ENCODE measurements at places on chromosomes 16 and 17.

GRCh38 chr17:77679589-77679988 lies 278.9 kb upstream of the TNRC6C start:
- H3K36me3 ChIP-seq: no peaks in the 10 kb centered on the region
- H3K27me3 ChIP-seq: peaks cover 63% of the 10 kb centered on the region
- no peak overlapping the region for H3K4me3 ChIP-seq
- no peak for DNase-seq
- H3K27ac ChIP-seq: no peak overlapping the region

DNA sequence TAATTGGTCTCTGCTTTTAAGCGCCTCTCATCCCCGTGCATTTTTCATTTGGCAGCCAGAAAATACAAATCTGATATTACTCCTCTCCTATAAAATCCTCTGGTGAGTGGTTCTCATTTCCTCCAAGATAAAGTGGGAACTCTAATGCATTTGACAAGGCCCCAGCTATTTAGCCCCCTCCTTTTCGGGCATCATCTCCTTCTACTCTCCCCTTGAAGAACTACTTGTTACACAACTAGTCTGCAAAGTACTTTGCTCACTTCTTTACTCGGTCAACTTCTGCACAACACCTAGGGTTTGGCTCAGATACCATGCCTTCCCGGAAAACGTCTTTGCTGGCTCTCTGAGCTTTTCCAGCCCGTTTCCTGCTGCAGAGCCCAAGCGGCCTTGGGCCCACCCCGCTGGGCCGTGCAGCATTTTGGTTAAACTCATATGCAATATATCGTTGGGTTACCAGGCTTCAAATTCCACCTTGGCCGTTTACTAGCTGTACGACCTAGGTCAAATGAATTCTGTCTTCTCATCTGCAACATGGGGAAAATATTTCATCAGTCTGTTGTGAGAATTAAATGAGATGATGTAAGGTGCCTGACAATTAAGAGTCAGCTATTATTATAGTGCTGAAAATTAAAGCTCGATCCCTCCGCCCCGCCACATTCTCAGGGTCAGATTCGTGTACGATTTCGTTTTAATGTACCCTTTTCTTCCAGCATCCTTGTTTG lies 883 bp upstream of the TAF15 start:
- DNase-seq: no peak
- peaks cover 63% of the 10 kb centered on the region for H3K4me1 ChIP-seq
- peak overlapping the region; percentile 95 for H3K4me3 ChIP-seq
- H3K27ac ChIP-seq: peak overlapping the region; percentile 91
- H3K36me3 ChIP-seq: no peaks in the 10 kb centered on the region
- H3K27me3 ChIP-seq: no peaks in the 10 kb centered on the region

- no peaks in the 10 kb centered on the region for H3K27me3 ChIP-seq
- no peak overlapping the region for H3K4me3 ChIP-seq
Observed at GRCh38 chr17:21242026-21242697, 11.0 kb downstream of the NATD1 start.

- no peaks in the 10 kb centered on the region for H3K27me3 ChIP-seq
- H3K36me3 ChIP-seq: no peaks in the 10 kb centered on the region
- H3K4me1 ChIP-seq: no peaks in the 10 kb centered on the region
- H3K4me3 ChIP-seq: no peak overlapping the region
- no peak overlapping the region for H3K27ac ChIP-seq
- no peak for DNase-seq
Observed at GRCh38 chr17:71667661-71668060, 453.2 kb upstream of the SOX9 start.

DNA sequence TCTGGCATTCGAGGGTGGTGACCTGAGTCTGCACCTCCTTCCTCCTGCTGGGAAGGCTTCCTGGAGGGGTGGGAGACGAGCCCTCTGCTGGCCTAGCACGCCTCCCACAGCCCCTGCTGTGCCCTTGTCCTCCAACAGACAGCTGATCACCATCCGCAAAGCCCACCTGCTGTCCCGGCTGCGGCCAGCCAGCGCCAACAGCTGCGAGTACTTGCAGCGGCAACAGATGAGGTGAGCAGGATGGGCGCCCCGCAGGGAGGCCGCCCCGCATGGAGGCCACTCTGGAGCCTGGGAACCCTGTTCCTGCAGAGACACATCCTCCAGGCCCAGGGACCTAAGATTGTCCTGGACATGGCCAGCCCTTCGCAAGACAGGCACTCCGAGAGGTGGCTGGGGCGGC lies 21.6 kb downstream of the UBALD1 start:
- H3K27ac ChIP-seq: no peak overlapping the region
- no peaks in the 10 kb centered on the region for H3K36me3 ChIP-seq
- H3K4me3 ChIP-seq: no peak overlapping the region
- no peak for DNase-seq
- peaks cover 2% of the 10 kb centered on the region for H3K4me1 ChIP-seq
- H3K27me3 ChIP-seq: peaks cover 4% of the 10 kb centered on the region

- no peaks in the 10 kb centered on the region for H3K27me3 ChIP-seq
- no peak overlapping the region for H3K27ac ChIP-seq
- no peak overlapping the region for H3K4me3 ChIP-seq
Observed at GRCh38 chr16:68206245-68206644, 29.7 kb downstream of the ESRP2 start.

DNA sequence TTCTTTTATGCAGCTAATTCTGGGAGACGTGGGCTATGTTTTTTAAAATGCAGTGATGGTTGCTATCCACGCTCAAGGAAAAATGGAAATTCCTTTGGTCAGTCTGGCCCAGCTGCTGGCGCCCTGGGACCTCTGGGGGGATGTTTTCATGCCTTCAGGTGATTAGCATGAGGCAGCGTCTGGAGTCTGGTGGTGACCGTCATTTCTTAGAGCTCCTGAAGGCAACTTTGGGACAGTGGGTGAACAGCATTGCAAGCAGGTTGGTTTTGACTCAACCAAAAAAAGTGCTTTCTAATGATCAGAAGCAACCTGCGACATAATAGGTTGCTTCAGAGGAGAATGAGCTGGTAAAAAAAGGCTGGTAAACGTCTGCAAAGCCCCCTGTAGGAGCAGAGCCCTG lies 82.3 kb downstream of the RPA1 start:
- no peak overlapping the region for H3K4me3 ChIP-seq
- H3K27ac ChIP-seq: no peak overlapping the region
- H3K27me3 ChIP-seq: peaks cover 7% of the 10 kb centered on the region
- DNase-seq: no peak

DNA sequence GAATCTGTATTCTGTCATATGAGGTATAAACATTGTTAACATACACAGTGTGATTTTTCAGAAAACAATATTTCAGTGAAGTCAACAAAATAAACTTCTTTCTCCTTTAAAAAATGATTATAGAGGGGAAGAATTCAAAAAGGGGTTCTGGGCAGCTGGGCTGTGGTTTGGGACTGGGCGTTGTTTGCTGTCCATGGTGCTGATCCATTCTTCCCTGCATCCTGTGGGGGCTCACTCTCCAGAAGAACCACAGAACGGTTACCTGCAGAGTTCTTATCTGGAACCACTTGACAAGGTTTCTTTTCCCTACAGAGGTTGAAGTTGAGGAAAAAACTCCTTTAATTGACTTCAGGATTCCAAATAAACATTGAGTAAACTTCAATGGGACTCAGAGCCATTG lies 1091.0 kb downstream of the CDH8 start:
- no peak overlapping the region for H3K4me3 ChIP-seq
- H3K36me3 ChIP-seq: no peaks in the 10 kb centered on the region
- H3K27ac ChIP-seq: no peak overlapping the region
- peak; percentile 5 for DNase-seq
- no peaks in the 10 kb centered on the region for H3K27me3 ChIP-seq

DNA sequence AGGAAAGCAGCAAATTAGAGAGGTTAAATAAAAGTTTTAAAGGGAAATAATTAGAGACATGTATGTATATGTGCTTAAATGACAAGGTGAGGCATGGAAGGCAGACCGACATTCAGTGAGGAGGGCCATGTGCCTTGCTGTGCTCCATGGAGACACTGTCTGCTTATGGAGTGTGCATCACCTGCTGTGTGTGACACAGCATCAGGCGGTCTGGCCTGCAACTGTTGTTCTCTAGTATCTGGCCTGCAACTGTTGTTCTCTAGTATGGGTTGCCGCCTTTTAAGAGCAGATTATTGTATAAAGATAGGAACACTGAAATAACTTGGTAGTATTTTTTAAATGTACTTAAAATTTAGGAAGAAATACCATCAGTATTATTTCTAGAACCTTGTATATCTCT lies 225.1 kb downstream of the LGALS9B start:
- no peak overlapping the region for H3K27ac ChIP-seq
- DNase-seq: no peak
- no peaks in the 10 kb centered on the region for H3K36me3 ChIP-seq
